ENCODE measurements at places on chromosomes 7 and 10.

- no peak for DNase-seq
Observed at GRCh38 chr7:104825099-104825498, 188.9 kb upstream of the KMT2E start.

DNA sequence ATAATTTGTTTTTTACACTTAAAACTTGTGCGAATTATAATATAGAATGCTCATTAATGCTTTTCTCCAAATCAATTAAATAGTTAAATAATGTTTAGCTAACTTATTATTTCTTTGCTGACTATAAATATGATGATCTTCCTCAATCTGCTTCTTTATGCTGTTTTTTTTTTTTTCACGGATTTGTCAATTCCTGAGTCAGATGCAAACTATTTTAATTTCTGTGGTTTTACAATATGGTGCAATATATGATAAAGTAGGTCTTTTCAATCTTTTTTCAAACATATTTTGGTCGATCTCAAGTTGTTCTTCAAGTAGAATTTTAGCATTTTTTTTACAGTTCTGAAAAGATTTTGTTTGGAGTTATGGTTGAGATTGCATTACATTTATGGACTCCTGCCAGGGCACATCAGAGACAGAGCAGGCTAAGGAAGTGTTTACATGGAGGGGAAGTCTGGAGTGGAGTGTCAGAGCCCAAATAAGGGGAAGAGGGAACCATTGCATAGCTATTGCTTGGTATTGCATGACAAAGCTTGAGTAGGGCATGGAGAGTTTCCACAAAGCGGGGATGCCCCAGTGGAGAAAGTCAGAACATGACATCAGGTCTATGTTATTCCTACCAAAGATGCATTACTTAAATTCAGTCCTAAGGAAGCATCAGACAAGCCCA, 204.4 kb downstream of the OTUD1 start:
- no peak for DNase-seq

GRCh38 chr7:42319631-42320030, 82.6 kb upstream of the GLI3 start:
- DNase-seq: no peak

- peak; percentile 6 for DNase-seq
Observed at GRCh38 chr7:92325173-92325572, 79.4 kb downstream of the ANKIB1 start.

DNA sequence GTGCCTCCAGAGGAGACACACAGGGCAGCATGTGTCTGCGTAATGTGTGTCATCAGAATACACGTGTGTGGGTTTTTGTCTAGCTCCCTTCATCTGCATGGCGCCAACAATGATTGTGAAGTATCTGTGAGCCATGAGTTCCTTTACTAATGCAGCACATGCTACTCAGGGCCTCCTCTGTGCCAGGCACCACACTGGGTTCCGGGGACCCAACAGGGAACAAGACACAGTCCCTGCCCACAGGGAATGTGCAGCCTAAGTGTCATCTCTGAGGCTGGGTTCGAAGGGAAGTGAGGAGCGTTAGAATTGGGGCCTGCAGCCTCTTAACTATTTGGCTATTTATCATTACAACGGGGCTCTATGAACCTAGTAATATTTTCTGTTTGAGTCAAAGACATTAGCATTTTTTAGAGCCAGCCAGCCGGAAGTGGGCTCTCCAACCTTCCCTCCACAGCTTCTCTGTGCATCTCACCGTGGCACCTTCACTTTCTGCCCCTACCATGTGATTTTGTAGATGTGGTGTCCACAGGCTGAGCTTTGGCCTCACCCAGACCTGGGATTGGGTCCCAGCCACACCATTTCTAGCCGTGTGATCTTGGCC, 43.9 kb upstream of the SRGN start:
- no peak for DNase-seq

GRCh38 chr10:43167498-43167889, 29.2 kb downstream of the CSGALNACT2 start:
- DNase-seq: no peak

GRCh38 chr7:66105263-66105748, 9.3 kb upstream of the CRCP start:
- DNase-seq: no peak

Data from adipocyte (in vitro differentiated cells).